Right kidney (tissue), 9 donors: ENCODE measurements at places on chromosomes 16 and 17.

- no peak for DNase-seq
Measured at GRCh38 chr16:72819345-72819744, 228.6 kb downstream of the ZFHX3 start.

GRCh38 chr17:8855477-8856204 lies 11.8 kb downstream of the PIK3R6 start:
- no peak for DNase-seq

DNA sequence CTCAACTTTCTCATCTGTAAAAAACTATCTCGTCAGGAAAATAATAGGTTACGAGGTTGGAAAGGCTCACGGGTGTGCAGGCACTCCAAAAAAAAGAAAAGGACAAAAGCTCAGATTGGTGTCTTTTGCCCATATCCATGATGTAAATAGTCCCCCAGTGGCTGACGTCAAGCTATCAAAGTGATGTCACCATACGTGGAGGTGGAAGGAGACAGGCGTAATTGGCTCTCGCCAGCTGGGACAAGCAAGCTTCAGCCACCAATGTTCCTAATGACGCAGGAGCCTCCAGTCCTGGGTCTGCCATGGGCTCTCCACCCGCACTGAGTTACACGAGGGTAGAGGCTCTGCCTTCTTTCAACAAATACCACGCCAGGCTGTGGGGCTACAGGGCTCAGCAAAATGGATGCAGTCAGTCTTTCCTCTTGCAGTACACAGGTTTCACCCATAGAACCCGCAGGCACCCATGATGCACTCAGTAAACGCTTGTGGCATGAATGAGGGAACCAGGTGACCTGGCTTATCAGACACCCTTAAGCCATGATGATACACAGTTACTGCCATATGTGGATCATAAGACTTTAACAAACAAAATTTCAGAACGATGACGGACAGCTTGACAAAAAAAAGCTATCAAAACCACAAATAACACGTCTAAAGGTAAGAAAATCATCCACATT lies 50.5 kb downstream of the COTL1 start:
- DNase-seq, result no peak

DNA sequence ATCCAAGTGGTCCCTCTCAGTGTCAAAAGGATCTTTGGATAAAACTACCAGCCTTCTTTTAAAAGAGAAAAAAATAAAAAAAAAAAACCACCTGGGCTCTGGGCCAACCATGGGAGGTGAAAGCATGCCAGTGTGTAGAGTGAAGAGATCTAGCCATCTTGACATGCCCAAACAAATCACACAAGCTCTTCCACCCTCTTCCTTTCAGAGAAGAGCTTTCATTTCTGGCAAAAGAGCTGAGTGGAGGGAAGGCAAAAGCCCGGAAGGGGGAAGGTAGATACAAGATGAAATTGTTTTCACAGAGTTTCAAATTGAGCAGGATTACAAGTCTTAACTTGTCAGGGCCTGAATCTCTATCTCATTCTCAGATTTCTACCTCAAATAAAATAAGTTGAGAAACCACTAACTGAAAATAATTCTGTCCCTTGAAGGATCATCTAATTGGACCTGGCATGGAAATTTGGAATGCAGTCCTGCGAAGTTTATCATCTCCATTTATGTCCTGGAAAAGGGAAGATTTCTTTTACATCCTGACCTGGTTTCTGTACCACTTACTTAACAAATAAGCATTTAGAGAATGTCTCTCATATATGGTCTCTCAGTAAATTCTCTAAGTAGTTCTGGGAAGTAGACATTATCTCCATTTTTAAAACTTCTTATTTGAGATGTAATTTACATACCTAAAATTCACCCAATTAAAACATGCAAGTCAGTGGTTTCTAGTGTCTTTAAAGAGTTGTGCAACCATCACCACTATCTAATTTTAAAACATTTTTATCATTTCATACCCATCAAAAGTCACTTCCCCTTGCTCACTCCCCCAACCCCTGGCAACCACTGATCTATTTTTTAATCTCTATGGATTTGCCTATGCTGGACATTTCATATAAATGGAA lies 93.7 kb downstream of the TANGO6 start:
- DNase-seq, result no peak

DNA sequence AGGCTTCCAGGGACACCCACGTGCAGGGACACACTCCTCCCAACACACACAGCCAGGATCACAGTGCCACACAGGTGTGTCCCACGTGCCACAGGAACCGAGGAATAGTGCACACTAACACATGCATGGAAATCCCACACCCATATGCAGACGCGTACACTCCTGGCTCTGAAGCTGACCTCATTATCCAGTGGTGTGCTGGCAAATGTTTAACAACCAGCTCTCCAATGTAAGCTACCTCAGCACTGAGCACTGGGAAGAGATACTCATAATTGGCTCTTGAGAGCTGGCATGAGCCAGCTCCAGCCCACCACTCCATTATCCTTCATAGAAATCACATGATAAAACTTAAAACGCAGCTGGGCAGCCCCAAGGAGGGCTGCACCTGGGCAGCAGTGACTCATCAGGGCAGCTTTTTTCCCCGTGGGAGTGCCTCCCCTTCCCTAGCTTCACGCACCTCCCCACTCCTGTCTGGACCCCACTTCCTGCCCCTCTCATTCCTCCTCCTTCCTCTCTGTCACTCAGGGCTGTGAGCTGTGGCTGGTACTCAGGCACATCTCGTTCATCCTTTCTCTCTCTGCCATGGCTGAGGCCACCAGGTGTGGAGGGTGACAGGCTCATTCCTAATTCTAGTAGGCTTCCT lies 14.9 kb upstream of the TBX21 start:
- DNase-seq, result no peak

DNA sequence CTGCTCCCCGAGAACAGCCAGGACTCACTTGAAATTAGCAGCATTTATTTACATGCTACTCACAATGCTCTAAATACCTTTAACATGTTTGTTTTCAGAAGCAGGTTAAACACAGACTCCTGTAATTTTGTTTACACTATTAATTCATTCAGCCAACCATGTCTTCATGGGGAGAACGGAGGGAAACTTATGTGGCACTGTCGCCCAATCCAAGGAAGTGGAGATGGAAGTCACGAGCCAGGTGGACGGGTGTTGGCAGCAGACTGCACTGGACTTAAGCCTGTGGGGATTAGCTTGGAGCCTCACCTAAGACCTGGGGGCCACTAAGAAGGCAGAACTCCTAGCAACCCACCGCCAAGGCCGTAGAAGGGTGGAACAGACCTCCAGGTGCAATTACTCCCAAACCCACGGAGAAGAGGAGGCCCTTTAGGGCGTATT lies 8.8 kb upstream of the GFAP start:
- DNase-seq, result no peak

DNA sequence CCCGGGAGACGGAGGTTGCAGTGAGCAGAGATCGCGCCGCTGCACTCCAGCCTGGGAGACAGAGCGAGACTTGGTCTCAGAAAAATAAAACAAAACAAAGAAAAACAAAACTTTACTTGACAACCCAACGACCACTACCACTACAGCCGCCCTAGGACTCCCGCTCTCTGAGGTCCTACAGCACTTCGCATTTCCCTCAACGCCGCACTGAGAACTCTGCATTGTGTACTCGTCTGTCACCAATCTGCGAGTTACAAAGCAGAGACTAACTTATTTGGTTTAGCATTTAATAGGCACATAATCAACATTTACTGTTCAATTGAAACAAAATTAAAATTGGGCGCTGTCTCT lies 479 bp upstream of the ZNF207 start:
- no peak for DNase-seq

DNA sequence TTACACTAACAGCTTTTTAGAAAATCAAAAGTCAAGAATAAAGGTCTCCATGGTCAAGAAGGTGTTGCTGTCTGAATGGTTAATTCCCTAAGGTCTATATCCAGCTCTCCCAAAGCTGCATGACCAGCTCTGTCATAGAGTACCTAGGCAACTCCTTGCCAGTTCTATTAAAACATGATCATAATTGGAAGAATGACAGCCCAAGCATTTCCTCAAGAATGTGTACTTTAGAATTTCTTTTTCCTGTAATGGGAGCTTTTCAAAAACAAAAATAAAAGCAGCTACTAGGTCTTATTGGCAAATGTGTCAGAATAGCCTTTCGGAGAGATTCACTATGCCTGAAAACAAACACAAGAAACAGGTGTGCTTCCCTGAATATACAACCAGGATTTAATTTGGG lies 7.9 kb downstream of the SPOP start:
- no peak for DNase-seq

DNA sequence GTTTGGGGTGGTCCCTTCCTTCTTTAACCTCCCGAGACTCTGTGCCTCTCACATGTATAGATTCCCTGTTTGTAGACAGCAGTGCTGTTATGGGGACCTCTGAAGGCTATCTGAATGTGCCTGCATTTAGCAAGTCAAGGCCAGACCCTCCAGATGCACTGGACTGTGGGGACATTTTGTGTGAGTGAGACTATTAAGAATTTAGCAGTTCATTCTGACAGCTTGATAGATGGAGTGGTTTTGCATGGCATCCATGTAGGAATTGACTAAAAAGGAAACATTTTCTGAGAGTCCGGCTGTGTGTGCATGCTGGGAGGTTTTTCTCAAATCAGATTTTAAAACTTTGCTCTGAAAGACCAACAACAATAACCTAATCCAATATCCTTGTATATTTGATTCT lies 226.3 kb downstream of the MSI2 start:
- DNase-seq, result no peak

DNA sequence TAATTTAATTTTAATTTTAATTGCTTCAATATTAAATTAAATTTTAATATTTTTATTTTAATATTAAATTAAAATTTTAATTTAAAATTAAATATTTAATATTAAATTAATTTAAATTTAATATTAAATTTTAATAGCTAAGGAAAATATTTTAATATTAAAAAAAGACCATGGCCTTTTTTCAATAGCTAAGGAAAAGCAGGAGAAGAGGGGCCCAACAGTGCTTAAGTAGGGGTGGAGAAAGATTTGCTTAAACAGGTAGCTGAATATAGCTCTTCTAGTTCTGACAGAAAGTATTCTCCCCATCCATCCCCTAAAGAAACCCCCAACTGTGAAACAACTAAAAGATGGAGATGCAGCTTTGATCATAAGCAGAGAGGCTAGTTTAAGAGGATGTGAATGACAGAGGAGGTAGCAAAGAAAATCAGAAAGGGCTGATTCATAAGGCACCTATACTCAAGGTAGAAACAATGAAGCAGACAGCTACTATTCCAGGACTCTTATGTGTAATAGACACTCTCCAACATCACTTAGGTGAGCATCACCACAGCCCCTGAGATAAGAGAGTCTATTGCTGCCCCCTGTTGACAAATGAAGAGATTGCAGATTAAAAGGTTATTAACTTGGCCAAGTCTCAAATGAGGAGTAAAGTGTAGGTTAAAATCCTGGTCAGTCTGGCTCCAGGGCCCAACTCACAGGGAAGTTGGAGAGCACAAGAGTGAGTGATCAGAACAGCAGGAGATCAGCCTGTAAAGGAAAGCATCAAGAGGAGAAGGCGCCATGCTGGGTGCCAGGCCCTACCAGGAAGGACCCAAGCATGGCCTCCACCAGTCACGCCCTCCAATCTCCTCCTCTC lies 7.8 kb upstream of the RNASEK start:
- peak; percentile 54 for DNase-seq

DNA sequence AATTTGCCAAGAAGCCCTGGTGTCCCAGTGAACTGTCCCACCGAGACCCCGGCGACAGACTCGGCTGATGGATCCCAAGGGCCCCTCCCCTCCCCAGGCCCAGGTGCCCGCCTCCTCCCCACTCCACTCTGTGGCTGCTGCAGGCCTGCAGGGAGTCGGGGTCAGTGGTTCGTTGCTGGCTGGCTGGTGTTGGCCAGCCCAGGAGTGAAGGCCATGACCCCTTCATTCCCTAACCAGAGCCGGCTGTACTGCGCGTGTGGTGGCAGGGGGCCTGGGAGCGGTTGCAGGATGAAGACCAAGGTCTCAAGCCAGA lies 9.2 kb upstream of the TBX2 start:
- DNase-seq, result no peak

GRCh38 chr16:72434159-72434558 lies 262.2 kb upstream of the PMFBP1 start:
- DNase-seq, result no peak

DNA sequence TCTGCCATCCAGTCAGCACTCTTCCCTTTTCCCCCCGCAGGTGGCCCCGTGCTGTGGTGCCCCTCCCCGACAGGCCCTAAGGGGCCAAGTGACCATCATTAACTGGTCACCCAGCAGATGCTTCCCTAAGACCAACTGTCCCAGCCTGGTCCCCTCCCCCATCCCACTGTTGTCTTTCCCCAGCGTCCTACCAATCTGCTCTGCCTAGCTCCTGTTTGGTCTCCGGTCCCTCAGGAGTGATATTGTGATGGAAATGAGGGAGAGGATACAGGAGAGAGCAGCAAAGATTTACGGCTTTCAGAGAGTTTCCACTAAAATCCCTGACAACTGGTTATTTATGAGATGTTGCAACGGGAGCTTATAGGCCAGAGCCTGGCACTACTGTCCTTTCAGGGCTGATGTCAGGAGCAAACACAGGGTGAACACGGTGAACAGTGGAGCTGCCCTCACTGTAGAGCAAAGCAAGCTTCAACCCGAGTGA lies 1.4 kb upstream of the TTLL6 start:
- DNase-seq, result no peak

- DNase-seq, result no peak
Measured at GRCh38 chr16:79090966-79091365, 509.6 kb downstream of the MAF start.

DNA sequence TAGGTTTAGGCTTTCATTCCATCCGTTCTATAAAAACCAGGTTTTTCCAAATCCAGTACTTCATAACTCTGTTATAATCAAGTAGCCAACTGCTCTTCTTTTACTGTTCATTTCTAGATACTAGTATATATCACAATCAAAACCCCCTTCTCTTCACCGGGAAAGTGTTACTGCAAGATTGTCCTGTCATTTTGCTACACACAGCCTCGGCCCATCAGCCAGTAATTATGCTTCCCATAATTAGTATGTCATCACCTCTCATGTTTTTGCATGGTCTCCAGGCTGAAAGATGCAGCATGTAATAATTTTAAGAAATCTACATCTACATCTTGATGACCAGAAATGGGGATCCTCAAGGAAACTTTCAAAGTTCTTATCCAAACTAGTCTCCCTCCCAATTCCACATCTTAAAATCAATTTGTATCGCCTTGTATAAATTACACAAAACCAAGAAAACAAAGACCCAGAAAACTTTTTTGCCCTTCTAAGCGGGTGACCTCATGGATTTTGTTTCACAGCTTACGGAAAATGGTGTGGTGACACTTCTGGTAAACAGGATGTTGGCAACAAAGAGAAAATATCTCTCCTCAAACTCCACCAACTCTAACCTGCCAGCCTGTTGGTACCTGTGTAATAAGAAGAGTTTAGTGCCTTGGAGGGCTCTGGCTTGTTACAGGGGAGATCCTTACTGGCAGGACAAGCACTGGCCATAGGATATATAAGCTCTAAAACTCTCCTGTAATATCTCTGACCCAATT lies 9.3 kb downstream of the TACO1 start:
- no peak for DNase-seq

GRCh38 chr16:86191663-86192062 lies 292.7 kb downstream of the IRF8 start:
- no peak for DNase-seq

DNA sequence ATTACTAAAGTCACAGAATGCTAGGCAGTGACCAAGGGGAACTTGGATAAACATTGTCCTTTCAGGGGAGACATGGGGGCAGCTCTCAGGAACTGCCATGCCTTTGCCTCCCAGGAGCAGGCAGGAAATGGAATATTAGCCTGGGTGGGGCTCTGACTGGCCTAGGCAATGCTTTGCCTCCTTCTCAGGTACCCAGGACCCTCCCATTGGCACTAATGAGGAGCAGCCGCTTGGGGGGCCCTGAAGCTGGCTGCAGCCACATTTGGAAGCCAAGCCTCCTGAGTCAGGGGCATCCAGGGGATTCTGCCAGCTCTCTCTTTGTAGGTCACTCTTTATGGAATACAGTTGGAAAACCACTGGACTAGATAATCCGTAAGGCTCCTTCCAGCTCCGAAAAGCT lies 5.5 kb downstream of the CPSF4L start:
- peak; percentile 37 for DNase-seq
